Activated CD4-positive, alpha-beta T cell treated with anti-CD3 and anti-CD28 coated beads, Interleukin-2, amount 50 U/mL, for 48 hours (primary cell): ENCODE measurements at places on chromosomes 1 and 21.

GRCh38 chr1:174976436-174977108 lies 23.2 kb upstream of the CACYBP start:
- DNase-seq = no peak

DNA sequence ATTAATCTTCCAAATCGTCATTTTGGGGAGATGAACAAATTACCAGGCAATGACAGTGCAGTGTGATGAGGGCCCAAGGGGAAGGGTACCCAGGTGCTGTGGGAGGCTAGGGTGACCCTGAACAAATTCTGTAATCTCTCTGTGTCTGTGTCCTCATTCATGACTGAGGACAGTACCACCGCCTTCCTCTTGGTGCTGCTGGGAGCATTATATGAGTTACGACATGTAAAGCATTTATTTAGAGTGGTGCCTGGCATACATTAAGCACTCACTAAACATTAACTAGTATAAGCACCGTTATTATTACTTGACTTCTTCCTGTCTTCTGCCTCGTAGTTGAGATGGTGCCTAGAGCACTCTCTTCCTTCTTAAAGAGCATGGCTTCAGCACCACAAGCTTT lies 468.2 kb upstream of the VAMP3 start:
- no peak for DNase-seq

DNA sequence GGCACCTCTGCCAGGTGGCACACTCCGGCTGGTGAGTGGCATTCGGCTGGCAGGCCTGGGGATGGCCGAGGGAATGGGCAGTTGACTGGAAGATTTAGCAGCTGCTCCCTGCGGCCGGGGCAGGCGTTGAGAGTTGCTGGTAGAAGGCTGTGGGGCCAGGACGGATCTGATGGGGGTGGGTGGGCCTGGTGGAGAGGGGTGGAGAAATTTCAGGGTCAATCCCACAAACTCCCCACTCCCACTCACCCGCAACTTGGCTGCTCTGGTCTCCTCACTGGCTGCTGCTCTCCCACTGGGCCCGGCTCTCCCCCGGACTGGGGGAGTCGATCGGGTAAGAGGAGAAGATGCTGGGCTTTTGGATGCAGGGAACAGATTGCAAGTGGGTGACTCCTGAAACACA lies 2.1 kb downstream of the PSRC1 start:
- no peak for DNase-seq

GRCh38 chr1:18948913-18949685 lies 7.4 kb downstream of the IFFO2 start:
- DNase-seq = no peak

GRCh38 chr1:183302452-183303322 lies 115.5 kb downstream of the NMNAT2 start:
- no peak for DNase-seq

DNA sequence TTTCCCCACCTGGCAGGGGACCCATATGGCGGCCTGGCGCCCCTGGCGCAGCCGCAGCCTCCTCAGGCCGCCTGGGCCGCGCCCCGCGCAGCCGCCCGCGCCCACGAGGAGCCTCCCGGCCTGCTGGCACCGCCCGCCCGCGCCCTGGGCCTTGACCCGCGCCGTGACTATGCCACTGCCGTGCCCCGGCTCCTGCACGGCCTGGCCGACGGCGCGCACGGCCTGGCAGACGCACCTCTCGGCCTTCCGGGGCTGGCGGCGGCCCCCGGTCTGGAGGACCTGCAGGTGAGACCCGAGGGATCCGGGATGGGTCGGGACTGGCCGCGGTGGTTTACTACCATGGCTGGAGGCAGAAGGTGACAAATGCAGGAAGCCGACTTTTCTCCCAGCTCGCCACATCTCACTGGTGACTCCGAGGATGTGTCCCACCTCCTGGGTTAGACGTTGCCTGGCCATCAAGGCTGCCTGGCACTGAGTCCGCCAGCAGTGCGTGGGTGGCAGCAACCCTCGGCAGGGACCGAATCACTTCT lies 1.1 kb downstream of the TFAP2E start:
- no peak for DNase-seq

- no peak for DNase-seq
Measured at GRCh38 chr1:234854645-234855039, 244.7 kb upstream of the IRF2BP2 start.
